Activated B cell treated with CpG ODN at 0.5 μM for 24 hours (primary cell): ENCODE measurements at places on chromosomes 1 and 21. TPM values are rescaled to one million over a fixed set of nuclear protein-coding genes. Genes with fewer than 3 reads are reported as not detected.

LCA5L gene
- 0.33 and 0.86 TPM in 2 replicates for total RNA-seq

CYP4X1 gene
- not detected in 2 replicates for total RNA-seq

CFAP57 gene
- total RNA-seq: 0.93 TPM in 1 of 2 replicates, not detected in the other

TSPAN2 gene
- total RNA-seq: 0.91 TPM in 1 of 2 replicates, not detected in the other

YARS1 gene
- total RNA-seq: 219 and 232 TPM in 2 replicates

VTCN1 gene
- not detected in 2 replicates for total RNA-seq

LEFTY2 gene
- total RNA-seq: not detected in 2 replicates

HLX gene
- 3.2 and 4.6 TPM in 2 replicates for total RNA-seq

IL24 gene
- not detected in 2 replicates for total RNA-seq

SIM2 gene
- not detected in 2 replicates for total RNA-seq

WASF2 gene
- total RNA-seq: 136 and 137 TPM in 2 replicates

RGL1 gene
- 3.0 and 3.4 TPM in 2 replicates for total RNA-seq

SLC45A1 gene
- total RNA-seq: 0.33 and 0.34 TPM in 2 replicates

GRCh38 chr21:42265231-42265812 is 46.4 kb downstream of the ABCG1 start:
- peaks cover 36% of the 10 kb centered on the region for H3K4me1 ChIP-seq
- H3K36me3 ChIP-seq: peaks cover 22% of the 10 kb centered on the region
- no peak overlapping the region for H3K4me3 ChIP-seq

- DNase-seq: no peak
- no peak overlapping the region for H3K4me3 ChIP-seq
- H3K4me1 ChIP-seq: no peaks in the 10 kb centered on the region
- H3K36me3 ChIP-seq: no peaks in the 10 kb centered on the region
- H3K27ac ChIP-seq: no peak overlapping the region
- peaks cover 3% of the 10 kb centered on the region for H3K27me3 ChIP-seq
These were observed 442.6 kb downstream of the PRDM2 start for GRCh38 chr1:14142397-14143100.

DNA sequence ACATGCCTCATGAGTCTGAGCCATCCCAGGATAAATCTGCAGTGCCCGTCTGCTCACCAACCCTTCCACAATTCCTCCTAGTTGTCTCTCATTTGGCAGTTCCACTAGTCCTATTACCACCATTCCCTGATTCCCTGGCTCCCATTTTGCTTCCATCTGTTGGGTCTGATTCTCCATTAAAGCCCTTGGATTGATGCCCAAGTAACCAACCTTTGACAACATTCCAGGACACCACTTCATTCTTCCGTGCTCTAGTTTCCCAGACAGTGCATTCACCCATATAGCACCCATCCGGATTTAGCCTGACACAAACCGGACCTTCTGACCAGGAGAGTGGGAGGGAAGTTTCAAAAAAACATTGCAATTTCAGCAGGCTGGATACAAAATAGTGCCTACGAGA is 189.4 kb upstream of the PALMD start:
- H3K27me3 ChIP-seq: no peaks in the 10 kb centered on the region
- H3K36me3 ChIP-seq: no peaks in the 10 kb centered on the region
- DNase-seq: no peak
- H3K27ac ChIP-seq: no peak overlapping the region
- no peaks in the 10 kb centered on the region for H3K4me1 ChIP-seq

- peaks cover 7% of the 10 kb centered on the region for H3K4me1 ChIP-seq
- DNase-seq: no peak
- no peak overlapping the region for H3K4me3 ChIP-seq
- H3K36me3 ChIP-seq: peaks cover 34% of the 10 kb centered on the region
These were observed 43.9 kb downstream of the DUSP10 start for GRCh38 chr1:221697923-221698425.

DNA sequence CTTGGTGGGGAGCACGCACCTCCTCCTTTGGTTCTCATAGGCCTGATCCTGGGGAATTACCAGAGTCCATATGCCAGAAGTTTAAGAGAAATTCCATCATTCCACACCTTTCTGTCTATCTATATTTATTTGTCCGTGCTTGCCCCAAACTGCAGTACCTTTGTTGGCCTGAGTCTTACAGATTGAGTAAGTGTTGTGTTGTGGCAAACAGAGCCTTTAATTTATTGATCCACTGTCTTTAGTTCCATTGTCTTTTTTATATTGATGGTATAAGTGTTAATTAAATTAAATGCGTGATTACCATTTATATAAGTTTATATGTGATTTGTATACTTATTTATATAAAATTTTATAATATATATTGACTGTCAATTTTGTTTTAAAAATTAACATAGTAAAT is 4.9 kb downstream of the SH3BGR start:
- no peaks in the 10 kb centered on the region for H3K36me3 ChIP-seq
- no peak overlapping the region for H3K4me3 ChIP-seq
- DNase-seq: no peak
- no peak overlapping the region for H3K27ac ChIP-seq

- no peak for DNase-seq
- no peaks in the 10 kb centered on the region for H3K36me3 ChIP-seq
- H3K4me1 ChIP-seq: no peaks in the 10 kb centered on the region
- H3K27ac ChIP-seq: no peak overlapping the region
- no peaks in the 10 kb centered on the region for H3K27me3 ChIP-seq
- no peak overlapping the region for H3K4me3 ChIP-seq
These were observed 732.4 kb downstream of the MATN1 start for GRCh38 chr1:29991025-29991424.

DNA sequence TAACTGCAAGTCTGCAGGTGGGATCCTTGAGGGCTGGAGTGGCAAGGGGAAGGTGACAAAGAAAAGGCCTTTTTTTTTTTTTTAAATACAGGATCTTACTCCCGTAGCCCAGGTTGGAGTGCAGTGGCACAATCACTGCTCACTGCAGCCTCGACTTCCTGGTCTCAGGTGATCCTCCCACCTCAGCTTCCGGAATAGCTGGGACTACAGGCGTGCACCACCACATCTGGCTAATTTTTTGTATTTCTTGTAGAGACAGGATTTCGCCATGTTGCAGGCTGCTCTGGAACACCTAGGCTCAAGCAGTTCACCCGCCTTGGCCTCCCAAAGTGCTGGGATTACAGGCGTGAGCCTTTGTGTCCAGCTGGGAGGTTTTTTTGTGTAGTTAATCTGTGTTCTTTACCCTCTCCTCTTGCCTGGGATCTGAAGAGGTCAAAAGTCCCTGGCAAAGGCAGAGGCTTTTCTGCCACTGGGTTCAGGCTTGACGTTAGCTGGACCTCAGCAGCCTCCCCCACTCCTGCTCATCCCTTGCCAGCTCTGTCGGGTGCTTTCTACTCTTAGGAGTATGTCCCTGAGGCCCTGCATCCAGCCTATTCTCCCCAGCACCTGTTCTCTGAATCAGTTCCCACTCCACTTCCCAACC is 5.2 kb downstream of the IL6R start:
- DNase-seq: no peak
- H3K27ac ChIP-seq: no peak overlapping the region
- no peak overlapping the region for H3K4me3 ChIP-seq
- H3K4me1 ChIP-seq: peaks cover 57% of the 10 kb centered on the region
- no peaks in the 10 kb centered on the region for H3K36me3 ChIP-seq

- DNase-seq: no peak
- H3K4me3 ChIP-seq: no peak overlapping the region
- no peaks in the 10 kb centered on the region for H3K4me1 ChIP-seq
These were observed 268.2 kb upstream of the NR5A2 start for GRCh38 chr1:199759268-199759730.

- peak; percentile 49 for DNase-seq
- H3K27me3 ChIP-seq: no peaks in the 10 kb centered on the region
- peaks cover 82% of the 10 kb centered on the region for H3K36me3 ChIP-seq
- H3K4me3 ChIP-seq: peak overlapping the region; percentile 78
These were observed 16.9 kb upstream of the PWP2 start for GRCh38 chr21:44090325-44090724.

GRCh38 chr1:68178821-68179490 is 53.4 kb downstream of the WLS start:
- H3K4me3 ChIP-seq: no peak overlapping the region
- DNase-seq: no peak
- no peaks in the 10 kb centered on the region for H3K27me3 ChIP-seq
- H3K36me3 ChIP-seq: no peaks in the 10 kb centered on the region
- peaks cover 7% of the 10 kb centered on the region for H3K4me1 ChIP-seq

GRCh38 chr1:91761295-91761721 is 124.6 kb downstream of the TGFBR3 start:
- no peak for DNase-seq
- H3K4me3 ChIP-seq: no peak overlapping the region
- H3K27ac ChIP-seq: no peak overlapping the region
- H3K27me3 ChIP-seq: no peaks in the 10 kb centered on the region
- no peaks in the 10 kb centered on the region for H3K36me3 ChIP-seq
- H3K4me1 ChIP-seq: no peaks in the 10 kb centered on the region

DNA sequence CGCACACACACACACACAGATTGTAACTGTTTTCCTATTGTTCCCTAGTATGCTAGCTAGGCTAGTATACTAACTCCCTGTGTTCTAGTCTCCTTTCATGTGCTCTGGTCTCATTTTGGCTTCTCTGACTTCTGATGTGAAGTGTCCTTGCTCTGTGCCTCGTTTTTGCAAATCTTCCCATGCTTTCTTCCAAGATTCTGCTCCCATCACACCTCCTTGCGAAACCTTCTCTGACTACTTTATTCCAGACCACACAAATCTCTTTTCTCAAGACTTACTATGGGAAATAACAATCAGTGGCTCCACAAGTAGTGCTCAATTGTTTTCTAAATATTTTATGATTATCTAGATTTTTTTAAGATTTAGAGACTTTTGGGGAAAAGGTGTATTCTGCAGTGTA is 10.3 kb downstream of the PRRX1 start:
- no peak overlapping the region for H3K27ac ChIP-seq
- no peak for DNase-seq
- no peaks in the 10 kb centered on the region for H3K36me3 ChIP-seq
- no peak overlapping the region for H3K4me3 ChIP-seq
- H3K4me1 ChIP-seq: no peaks in the 10 kb centered on the region

- peak overlapping the region; percentile 87 for H3K27ac ChIP-seq
- peaks cover 92% of the 10 kb centered on the region for H3K4me1 ChIP-seq
- peak overlapping the region; percentile 69 for H3K4me3 ChIP-seq
- H3K36me3 ChIP-seq: no peaks in the 10 kb centered on the region
- DNase-seq: no peak
These were observed 59.3 kb upstream of the ID3 start for GRCh38 chr1:23618586-23619083.

GRCh38 chr1:11187931-11188330 is 1.2 kb upstream of the ANGPTL7 start:
- H3K36me3 ChIP-seq: peaks cover 71% of the 10 kb centered on the region
- no peak overlapping the region for H3K4me3 ChIP-seq
- H3K27me3 ChIP-seq: no peaks in the 10 kb centered on the region
- H3K27ac ChIP-seq: no peak overlapping the region
- DNase-seq: no peak
- H3K4me1 ChIP-seq: no peaks in the 10 kb centered on the region

- H3K4me1 ChIP-seq: peaks cover 12% of the 10 kb centered on the region
- peak overlapping the region; percentile 19 for H3K27ac ChIP-seq
- DNase-seq: no peak
These were observed 210.1 kb downstream of the FGGY start for GRCh38 chr1:59506952-59507351.

GRCh38 chr1:35565742-35566133 is 7.4 kb upstream of the TFAP2E start:
- H3K36me3 ChIP-seq: peaks cover 20% of the 10 kb centered on the region
- DNase-seq: no peak
- H3K4me1 ChIP-seq: no peaks in the 10 kb centered on the region
- H3K4me3 ChIP-seq: no peak overlapping the region

GRCh38 chr1:27296773-27297291 is 25.1 kb upstream of the TMEM222 start:
- DNase-seq: peak; percentile 61
- no peak overlapping the region for H3K4me3 ChIP-seq
- H3K27ac ChIP-seq: no peak overlapping the region
- peaks cover 3% of the 10 kb centered on the region for H3K4me1 ChIP-seq

DNA sequence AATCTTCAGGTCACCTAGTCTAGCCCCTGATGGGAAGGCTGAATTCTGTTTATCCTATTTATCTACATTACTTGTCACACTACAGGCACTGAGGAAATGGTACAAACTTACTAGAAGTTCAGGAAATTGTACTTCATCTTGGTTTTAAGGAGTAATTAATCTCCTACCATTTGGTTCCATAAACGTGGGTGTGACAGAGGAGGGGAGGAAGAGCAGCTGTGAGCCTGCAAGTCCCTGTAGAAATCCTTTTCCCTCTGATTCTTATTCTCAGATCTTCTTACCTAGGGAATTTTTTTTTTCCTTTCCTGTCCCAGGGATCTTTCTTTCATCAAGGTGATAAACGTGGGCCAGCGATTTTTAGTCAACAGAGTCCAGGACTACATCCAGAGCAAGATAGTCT is 14.1 kb downstream of the PFKFB2 start:
- no peak overlapping the region for H3K27ac ChIP-seq
- no peak overlapping the region for H3K4me3 ChIP-seq
- no peak for DNase-seq
- H3K27me3 ChIP-seq: no peaks in the 10 kb centered on the region
- peaks cover 22% of the 10 kb centered on the region for H3K4me1 ChIP-seq

DNA sequence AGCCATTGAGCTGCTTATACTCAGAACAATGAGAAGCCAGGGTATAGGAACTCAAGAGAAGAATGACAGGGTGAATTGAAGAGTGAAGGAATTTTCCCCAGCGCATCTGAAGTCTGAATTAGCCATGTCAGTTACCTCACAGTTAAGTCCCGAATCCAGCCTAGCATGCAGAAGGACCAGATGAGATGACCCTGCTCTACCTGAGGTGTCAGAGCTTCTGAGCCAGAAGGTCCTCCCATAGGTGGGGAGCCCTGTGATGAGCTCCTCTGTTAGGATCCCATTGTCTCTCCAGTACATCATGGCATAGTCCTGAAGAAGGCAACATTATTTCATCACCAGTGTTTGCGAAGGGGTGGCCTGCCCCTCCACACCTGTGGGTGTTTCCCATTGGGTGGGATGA is 68.2 kb downstream of the OVGP1 start:
- H3K27me3 ChIP-seq: no peaks in the 10 kb centered on the region
- H3K4me3 ChIP-seq: no peak overlapping the region
- H3K36me3 ChIP-seq: no peaks in the 10 kb centered on the region
- no peak for DNase-seq
- no peak overlapping the region for H3K27ac ChIP-seq
- H3K4me1 ChIP-seq: no peaks in the 10 kb centered on the region

DNA sequence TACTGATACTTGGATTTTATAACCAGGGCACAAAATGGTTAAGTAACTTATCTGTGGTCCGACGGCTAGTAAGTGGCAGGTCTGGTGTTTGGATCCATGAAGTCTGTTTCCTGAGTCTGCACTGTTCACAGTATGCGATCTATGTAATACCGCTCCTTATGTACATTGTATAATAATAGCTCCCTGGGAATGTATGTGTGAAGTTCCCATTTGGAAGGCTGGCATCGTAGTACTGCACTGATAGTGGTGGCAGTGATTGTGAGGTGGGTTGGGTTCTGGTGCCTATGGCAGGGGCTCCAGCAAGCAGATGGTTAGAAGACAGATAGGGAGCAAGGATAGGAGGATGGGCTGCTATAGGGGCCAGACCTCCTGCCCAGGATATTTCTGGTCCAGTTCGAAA is 25.3 kb downstream of the ITSN1 start:
- no peak overlapping the region for H3K4me3 ChIP-seq
- H3K36me3 ChIP-seq: no peaks in the 10 kb centered on the region
- H3K4me1 ChIP-seq: no peaks in the 10 kb centered on the region
- no peak overlapping the region for H3K27ac ChIP-seq
- no peak for DNase-seq
- peaks cover 7% of the 10 kb centered on the region for H3K27me3 ChIP-seq
